HCT116 (cell line): ENCODE measurements at places on chromosomes 13 and 19.
A peak's percentile ranks its signal among the peaks of the same experiment; 100 is the strongest.

DNA sequence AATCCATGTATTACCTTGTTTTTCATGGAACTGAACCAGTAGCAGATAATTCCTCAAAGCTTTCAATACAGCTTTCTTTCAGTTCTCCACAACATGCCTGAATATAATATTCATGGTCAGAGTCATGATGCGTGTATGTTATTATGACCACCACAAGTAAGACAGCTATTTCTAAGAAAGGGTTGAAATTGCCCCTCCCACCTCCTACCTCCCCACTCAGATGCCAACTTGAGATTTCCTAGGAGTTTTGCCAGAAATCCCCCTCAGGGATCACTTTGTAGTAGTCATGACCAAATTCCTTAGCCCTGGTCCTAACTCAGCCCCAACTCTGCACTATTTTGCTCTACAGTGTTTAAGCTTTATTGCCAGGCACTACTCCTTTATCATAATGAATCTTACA, 69.9 kb upstream of the RAP2A start:
- DNase-seq = no peak

GRCh38 chr19:8610041-8610935, at the start of gene ADAMTS10:
ADAMTS10 (minus strand) TSS chr19:8610715; CDS start chr19:8605710, 5,005 bp downstream.
- no peak for DNase-seq

- no peak for DNase-seq
Observed at GRCh38 chr13:96338030-96338429, 248.1 kb downstream of the HS6ST3 start.

GRCh38 chr19:13162724-13163608, 12.8 kb downstream of the IER2 start:
- peak; percentile 99 for DNase-seq

GRCh38 chr13:39955560-39955959, 300.1 kb downstream of the COG6 start:
- DNase-seq = no peak

- DNase-seq = no peak
Observed at GRCh38 chr13:25136880-25137787, 35.0 kb downstream of the AMER2 start.

GRCh38 chr13:101552786-101553185, 100.3 kb downstream of the ITGBL1 start:
- DNase-seq = no peak

DNA sequence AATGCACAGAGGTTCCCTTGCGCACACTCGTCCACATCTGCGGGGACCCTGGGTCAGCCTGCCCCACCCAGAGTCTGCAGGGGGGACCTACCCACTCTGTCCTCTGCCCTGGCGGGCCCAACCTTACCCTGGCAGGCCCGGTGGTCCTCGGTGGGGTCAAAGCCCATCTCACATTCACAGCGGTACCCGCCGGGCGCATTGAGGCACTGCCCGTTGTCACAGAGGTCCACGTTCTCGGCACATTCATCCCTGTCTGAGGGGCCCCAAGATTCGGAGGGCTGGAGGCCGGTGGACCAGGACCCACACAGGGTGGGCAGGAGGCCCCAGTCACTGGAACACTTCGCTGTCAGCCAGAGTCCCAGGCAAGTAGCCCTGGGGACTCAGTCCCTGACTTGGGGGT, 38.5 kb downstream of the FBN3 start:
- no peak for DNase-seq

DNA sequence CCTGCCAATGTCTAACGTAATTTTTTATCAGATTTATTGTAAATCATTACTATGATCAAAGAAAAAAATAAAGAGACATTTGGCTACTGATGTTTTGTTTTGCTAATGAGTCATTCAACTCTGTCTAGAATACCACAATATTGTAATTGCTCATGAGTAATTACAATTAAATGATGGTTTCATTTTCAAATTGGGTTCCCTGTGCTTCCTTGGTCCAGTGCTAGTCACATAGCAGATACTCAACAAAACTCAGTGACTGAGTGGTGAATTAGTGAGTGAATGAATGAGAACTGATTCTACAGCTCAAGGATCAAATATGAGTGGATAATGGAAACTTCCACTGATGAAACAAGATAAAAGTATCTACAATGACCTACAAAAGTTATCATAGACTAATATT, 304.7 kb downstream of the POU4F1 start:
- DNase-seq = no peak

DNA sequence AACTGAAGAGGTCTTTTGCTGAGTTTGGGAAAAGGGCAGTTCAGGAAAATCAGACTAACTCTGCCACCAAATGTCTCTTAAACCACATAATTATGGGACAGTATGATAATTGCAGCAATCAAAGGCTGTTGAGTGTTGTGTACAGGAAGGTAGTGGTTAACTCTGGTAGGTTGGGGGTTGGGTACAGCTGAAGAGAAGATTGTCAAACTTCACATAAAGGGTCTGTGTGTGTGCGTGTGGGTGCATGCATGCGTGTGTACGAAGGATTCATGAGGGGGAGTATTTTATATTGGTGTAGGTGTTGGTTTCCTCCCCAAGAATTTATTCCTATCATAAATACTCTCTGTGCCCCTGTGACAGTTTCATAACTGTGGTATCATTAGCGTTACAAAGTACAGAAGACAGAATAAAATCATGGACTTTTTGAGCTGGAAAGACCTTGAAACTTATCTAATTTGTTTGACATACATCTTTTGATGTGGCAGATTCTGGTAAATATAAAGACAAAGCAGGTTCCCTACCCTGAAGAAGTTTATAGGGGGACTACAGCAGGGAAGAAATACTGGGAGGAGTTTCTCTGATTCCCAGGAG, 94.1 kb downstream of the PCCA start:
- no peak for DNase-seq

- DNase-seq = no peak
Observed at GRCh38 chr19:39074205-39074692, 9.9 kb upstream of the ACP7 start.

GRCh38 chr13:113327391-113327765, 30.3 kb downstream of the LAMP1 start:
- DNase-seq = no peak
